Activated CD4-positive, alpha-beta T cell treated with anti-CD3 and anti-CD28 coated beads for 24 hours (primary cell): ENCODE measurements at places on chromosomes 1 and 21.

- no peak for DNase-seq
Observed at GRCh38 chr1:42970143-42970542, 11.5 kb upstream of the SLC2A1 start.

GRCh38 chr21:21366277-21366676, 368.1 kb downstream of the NCAM2 start:
- no peak for DNase-seq

GRCh38 chr1:54009406-54009805, 8.6 kb downstream of the LDLRAD1 start:
- no peak for DNase-seq

GRCh38 chr1:161480381-161481035, 24.7 kb upstream of the FCGR2A start:
- DNase-seq = no peak

DNA sequence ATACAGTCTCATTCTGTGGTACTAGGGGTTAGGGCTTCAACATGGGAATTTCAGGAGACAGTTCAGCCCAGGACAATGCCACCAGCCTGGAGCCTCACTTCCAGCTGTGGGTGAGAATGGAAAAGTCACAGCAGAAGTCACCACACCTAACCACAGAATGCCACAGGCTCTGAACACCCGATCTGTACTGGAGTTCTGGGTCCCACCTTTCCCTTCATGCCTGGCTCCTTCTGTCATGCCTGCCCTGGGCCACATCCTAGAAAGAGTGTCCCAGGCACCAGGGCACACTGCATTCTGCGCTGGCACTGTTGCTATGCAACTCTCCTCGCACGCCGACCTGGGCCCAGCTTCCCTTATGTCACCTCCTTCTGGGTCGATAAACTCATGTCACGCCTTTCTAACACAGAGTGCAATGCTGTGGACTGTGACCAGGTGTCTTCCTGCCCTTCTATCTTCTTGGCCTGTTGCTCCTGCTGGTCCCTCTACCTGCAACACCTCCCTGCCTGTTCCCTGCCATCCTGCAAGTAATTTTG, 21.2 kb downstream of the RCSD1 start:
- DNase-seq = no peak

- no peak for DNase-seq
Observed at GRCh38 chr1:56081173-56081572, 498.2 kb downstream of the PLPP3 start.

DNA sequence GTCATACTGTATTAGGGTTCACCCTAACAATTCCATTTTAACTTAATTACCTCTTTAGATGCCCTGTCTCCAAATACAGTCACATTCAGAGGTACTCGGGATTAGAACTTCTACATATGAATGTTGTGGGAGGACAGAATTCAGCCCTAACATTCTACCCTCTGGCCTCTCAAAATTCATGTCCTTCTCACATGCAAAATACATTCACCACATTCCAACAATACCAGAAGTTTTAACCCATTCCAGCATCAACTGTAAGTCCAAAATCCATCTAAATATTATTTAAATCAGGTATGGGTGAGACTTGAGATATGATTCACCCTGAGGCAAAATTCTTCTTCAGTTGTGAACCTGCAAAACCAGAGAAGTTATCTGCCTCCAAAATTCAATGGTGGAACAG, 14.5 kb downstream of the LY9 start:
- no peak for DNase-seq

DNA sequence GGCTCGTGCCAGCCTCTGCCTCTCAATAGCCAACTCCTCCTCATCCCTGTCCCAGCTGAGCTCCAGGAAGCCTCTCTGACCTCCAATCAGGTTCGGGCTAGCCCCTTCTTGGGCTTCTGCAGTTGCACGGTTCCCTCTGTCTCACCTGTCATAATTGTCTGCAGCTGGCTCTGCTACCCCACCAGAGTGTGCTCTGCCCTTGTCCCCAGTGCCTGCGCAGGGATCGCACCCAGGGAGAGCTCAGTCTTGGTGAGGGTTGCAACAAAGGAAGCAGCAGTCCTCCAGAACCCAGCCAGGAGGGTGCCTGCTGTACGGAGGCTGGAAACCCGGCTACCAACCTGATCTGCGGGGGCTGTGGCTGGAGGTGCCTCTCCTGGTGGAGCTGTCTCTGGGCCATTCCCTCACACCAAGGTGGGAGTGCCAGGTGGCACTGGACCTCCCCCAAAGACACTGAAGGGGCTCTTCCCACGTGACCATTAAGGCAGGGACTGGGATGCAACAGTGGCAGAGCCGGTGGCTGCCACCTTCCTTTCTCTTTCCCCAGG, 63.5 kb upstream of the DMRTB1 start:
- DNase-seq = no peak

GRCh38 chr1:201083741-201084140, 28.5 kb downstream of the CACNA1S start:
- DNase-seq = no peak

- DNase-seq = no peak
Observed at GRCh38 chr1:233672732-233673131, 58.8 kb downstream of the KCNK1 start.
